ENCODE measurements at places on chromosomes 16 and 17.
A peak's percentile ranks its signal among the peaks of the same experiment; 100 is the strongest.

DNA sequence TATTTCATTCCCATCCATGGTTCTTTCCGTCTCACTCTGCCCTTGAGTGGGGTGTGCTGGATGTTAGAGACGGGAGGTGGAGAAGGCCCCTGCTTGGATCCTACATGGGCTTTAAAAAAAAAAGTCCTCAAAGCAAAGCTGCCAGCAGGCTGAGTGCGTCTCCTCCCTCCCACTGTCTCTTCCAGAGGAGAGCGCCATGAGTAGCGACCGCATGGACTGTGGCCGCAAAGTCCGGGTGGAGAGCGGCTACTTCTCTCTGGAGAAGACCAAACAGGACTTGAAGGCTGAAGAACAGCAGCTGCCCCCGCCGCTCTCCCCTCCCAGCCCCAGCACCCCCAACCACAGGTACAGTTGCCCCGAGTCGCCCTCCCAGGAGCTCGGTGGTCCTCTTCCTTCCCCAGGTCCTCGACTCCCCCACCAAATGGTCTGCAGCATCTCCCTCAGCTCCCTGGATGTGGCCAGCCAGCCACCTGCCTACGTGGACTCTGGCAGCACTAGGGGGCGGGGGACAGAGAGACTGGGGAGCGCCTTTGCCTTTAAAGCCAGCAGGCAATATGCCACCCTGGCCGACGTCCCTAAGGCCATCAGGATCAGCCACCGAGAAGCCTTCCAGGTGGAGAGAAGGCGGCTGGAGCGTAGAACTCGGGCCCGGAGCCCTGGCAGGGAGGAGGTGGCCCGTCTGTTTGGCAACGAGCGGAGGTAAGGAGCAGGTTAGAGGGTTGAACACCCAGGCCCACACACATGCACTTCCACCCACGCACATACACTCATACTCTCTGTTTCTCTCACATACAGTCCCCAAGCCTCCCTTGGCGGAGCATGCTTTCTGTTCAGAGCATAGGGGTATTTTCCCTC, 68.2 kb downstream of the PLD6 start:
- DNase-seq: no peak

DNA sequence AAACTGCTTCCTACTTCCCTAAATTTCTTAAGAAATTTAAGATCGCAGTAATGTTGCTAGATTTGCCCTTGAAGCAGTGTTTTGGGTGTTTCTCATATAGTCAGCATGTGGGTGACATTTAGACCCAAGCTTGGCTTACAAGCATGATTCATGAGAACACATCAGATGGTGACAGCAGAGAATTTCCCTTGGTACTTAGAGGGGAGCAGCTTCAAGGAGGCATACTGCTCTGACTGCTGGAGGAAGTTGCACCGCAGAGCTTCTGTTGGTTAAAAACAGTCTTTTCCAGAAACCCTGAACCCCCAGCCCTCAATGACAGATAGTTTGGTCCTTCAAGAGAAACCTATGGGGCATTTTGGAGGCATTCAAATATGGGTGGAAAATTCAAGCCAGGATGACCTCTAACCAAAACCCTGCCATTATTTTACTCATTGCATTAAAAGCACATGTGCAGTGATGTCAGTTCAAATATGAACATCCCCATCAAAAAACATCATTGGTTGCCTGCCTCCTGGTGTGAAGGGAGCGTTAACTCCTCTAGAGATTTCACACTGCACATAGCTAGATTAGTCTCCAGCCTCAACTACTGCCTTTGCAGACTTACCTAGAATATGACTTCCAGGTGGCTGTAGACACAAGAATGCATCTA, 201.5 kb upstream of the CACNG5 start:
- no peak for DNase-seq

DNA sequence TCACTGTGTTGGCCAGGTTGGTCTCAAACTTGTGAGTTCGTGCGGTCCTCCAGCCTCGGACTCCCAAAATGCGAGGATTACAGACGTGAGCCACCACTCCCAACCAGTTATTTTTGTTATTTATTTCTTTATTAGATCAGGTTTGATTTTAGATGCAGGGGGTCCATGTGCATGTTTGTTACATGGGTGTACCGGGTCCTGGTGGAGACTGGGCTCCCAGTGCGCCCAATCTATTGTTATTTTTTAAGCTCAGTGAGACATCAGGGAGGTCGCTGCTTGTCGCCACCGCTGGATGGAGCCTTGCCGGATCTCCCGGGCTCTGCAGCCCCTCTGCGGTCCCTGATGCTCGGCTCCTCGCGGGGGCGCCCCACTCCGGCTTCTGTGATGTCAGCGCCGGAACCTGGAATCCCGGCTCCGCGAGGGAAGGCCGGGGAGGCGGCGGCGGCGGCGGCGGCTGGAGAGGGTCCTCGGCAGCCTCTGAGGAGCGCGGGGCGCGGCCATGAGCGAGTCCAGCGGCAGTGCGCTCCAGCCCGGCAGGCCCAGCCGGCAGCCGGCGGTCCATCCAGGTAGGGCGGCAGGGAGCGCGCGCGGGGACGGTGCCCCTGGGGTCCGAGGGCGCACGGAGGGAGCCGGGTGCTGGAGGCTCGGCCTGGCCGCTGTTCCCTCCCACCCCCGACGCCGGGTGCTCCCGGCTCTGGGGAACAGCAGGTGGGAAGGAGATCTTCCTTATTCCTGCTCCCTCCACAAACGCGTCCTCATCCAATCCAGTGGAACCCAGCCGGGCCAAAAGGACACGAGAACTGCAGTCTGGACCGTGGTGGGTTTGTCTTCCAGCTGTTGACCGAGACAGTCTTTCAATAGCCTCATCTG, at the start of gene TMC7:
Gene TMC7, plus strand, starts transcription at position 370 of the 870 bp plus-strand sequence. Its CDS starts 130 bp downstream, at position 500.
- peak; percentile 46 for DNase-seq

DNA sequence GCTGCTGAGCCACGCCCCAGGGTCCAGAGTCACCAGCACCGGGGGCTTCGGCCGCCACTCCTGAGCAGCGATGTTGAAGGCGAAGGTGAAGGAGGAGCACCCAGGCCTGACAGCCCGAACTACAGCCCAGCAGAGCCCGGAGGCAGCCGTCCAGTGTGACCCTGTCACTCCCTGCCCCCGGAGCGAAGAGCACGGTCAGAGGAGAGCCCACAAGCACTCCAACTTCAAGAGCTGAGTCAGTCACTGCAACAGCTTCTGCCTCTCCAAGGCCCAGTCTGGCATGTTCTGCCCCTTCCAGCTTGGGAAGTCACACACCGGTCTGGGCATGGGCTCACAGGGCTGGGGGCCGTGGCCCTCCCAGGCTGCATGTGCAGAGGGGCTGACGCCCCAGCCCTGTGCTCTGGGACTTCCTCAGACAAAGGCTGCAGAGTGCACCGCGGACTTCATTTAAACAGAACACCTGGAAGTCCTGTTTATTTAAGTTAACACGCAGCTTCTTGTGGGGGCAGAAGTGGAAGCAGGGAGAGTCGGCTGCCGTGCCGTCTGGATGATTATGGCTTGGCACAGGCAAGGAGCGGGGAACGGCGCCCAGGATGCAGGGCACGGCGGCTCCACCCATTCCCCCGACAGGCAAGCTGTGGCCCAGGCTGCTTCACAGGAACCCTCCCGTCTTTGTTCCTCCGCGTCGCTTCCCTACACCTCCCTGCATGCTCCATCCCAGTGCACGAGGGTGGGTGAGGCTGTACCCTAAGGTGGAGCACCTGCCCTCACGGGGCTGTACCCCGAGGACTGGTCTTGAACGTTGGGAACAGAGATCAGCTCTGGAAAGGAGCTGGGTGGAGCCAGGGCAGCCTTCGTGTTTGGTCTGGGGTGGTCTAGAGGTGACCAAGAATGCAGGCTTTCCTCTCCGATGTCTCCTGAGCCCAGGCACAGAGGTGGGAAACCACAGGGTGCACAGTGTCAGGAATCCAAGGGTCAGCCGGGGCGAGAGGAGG, 68.9 kb upstream of the METRNL start:
- DNase-seq: no peak

GRCh38 chr16:61829631-61830030, 206.6 kb downstream of the CDH8 start:
- DNase-seq: no peak

DNA sequence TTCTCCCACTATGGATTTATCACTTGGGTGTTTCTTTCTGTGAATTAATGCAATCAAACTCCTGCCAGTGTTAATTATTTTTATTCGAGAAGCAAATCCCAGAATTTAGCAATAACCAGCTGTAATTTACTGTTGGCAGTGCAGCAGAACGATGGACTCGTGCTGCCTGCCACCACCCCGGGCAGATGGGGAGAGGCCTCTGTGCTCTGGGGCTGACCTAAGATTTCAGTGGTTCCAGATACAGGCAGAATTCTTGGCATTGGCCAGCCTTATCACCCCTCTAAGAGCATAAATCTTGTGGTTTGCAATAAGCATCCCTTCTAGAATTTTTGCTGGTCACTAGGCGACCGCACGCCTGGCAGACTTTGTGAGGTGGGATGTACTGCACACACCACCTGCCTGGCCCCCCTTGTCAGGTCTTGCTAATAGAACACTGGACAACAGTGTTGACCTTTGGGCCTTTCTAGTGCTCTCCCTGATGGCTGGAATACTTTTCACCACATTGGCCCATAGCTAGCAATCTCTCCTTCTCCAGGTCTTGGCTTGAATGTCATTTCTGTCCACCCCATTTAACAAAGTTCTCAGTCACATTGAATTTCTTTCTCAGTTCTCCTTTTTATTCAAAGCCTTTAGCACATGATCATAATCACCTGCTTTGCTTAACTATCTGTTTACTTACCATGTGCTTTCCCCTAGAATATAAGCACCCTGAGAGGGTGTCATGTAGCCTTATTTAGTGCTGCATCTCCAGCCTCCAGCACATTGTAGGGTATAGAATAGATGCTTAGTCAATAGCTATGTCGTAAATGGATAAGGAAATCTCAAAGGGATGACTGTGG, 122.1 kb upstream of the DYNLRB2 start:
- DNase-seq: no peak

- no peak for DNase-seq
These were observed 367.8 kb upstream of the SOX9 start for GRCh38 chr17:71753070-71753469.

DNA sequence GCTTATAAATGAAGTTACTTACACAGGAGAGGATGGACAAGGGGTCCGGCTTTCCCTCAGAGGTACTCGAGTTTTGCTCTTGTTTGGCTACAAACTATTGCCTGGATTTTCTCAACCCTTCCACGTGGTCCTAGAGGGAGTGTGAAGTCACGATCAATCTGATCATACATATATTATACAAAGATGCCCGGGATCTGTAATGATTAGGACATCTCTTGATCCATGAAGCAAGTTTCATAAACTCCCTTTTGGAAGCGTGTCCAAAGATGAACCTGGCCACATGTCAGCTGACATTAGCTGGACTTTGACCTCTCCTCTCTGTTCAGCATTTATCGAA, 2.3 kb upstream of the CDH11 start:
- no peak for DNase-seq

DNA sequence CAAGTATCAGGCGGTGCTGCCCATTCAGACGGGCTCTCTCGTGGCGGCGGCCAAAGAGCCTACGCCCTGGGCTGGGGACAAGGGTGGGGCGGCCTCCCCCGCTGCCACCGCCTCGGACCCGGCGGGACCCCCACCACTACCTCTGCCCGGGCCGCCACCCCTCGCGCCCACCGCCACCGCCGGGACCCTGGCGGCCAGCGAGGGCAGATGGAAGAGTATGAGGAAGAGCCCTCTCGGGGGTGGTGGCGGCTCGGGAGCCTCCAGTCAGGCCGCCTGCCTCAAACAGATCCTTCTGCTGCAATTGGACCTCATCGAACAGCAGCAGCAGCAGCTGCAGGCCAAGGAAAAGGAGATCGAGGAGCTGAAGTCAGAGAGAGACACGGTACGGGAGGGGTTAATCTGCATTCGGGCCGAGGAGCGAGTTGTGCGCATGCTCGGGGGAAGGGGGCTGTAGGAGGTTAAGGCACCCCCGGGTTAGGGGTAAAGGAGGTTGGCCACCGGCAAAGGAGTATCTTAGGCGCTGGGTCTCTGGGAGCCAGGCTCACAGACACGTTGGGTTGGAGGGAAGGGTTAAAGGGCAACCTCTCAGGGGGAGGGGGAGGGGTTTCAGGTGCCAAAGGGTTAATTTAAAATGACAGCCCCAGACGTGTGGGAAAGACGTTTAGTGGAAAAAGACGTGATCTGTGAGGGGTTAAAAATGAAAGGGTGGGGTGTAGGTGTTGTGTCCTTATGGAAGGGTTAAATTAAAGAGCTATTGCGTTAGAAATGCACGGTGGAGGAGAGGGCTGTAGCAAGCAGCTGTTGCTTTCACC, 1.4 kb downstream of the MSL1 start:
- no peak for DNase-seq

- no peak for DNase-seq
These were observed 32.3 kb downstream of the AXIN1 start for GRCh38 chr16:320206-320605.

- DNase-seq: no peak
These were observed 45.6 kb downstream of the ADCY7 start for GRCh38 chr16:50311891-50312501.

- no peak for DNase-seq
These were observed 1035.5 kb upstream of the EEF2KMT start for GRCh38 chr16:6133009-6133557.

DNA sequence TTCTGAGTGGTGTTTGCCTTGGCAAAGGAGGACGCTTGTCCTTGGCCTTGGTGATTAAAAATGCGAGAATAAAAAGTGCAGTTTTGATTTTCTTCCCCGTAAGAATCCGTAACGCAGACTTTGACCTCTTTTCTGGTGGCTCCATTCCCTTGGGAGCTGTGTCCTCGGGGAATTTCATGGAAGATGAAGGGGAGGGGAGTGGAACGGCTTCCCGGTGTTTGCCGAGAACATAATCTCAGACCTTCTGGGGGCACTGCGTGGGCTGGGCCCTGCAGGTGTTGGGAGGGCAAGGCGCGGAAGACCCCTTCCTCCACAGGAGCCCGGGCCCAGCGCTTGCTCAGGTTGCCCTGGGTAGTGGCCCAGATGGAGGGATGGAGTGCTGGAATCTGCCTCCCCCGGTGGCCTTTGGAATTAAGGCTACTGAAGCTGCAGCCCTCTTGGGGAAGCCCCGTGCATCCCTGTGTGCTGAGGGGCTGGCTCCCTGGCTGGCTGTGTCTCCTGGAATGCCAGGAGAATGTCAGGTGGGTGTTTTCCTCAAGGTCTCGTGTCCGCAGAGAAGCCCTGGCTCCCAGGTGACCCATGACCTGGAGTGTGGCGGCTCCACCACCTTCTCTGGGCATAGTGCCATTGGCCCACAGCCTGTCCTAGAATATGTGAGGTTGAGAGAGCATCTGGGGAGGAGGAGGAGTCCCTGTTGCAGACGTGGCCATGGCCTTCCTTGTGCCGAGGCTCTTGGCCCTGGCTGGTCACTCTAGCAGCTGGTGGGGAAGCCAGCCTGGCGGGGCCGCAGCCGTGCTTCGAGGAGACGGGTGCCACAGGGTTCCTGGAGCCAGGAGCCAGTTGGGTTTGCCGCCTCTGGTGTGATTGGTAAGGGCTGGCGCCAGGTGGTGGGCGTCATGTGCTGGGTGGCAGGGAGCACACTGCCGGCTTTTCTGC, 3.1 kb downstream of the BAIAP2 start:
- no peak for DNase-seq
